ENCODE measurements at places on chromosomes 5 and 9.
A peak's percentile ranks its signal among the peaks of the same experiment; 100 is the strongest.

- DNase-seq = no peak
Observed at GRCh38 chr5:65481171-65481581, 544 bp downstream of the ADAMTS6 start.

DNA sequence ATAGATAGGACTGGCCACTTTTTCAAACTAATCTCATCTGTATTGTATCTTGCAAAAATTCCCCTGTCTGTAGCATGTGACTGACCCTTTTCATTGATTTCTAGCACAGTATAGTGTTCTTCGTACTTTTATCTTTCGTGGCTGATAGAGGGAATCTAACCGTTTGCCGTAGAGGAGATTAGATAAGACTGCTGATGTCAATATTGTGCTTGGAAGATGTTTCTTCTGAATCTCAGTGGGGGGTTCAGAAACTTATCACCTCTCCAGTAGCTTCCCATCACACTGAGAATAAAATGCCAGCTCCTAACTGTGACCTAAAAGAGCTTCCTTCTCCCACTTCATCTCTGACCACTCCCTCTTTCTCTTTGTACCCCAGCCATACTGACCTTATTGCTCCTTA, 25.4 kb upstream of the ALDOB start:
- no peak for DNase-seq

DNA sequence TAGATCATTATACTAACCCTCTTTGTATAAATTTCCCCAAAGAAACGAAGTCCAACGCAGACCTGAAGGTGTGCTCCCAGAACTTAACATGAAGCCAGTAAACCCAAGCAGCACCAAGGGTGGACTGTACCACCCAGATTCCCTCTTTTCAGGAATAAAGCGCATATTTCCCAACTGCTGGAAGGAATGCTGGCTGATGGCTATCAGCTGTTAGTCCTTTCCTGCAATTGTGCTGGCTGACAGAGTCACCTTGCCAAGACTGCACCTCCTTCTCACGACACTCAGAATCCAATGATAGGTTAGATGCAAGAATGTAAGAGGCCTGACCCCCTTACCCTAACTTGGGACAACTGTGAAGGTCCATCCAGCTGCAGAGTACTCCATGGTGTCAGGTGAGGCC, 93.9 kb downstream of the MAPKAP1 start:
- DNase-seq = no peak

- DNase-seq = no peak
Observed at GRCh38 chr5:166340039-166340438, 1951.4 kb upstream of the WWC1 start.

GRCh38 chr5:73729329-73729728, 103.3 kb downstream of the ARHGEF28 start:
- DNase-seq = no peak

DNA sequence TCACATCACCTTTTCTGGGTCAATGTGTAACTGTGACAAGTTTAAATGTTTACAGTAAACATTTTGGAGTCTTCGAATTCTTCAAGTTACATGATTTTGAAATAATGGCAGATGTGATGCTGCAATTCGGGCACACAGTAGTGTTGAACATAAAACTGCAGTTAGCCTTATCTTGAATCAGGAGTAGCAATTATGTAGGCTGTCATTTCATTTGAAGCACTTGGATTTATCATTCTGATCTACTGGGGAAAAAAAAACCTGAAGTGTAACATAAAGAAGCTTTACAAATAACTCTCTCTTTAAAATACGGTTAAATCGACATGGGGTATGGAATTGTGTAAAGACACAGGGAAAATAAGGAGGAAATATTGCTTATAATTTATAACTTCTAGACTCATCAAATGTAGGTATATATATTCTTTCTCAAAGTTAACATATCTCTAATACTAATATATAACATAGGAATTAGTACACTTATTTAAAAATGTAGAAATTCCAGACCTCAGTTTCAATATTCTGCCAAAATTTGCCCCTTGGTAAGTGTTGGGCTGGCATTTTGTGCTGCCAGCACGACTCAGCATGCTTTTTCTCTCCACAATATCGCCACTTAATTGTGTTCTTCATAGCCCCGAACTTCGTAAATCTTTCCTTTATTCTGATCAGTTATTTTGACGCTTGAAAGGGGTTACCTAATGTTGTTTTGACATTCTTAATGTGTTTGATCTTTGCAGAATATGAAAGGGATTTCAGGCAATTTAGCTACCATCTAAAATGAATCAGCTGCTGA, 226.7 kb downstream of the PRR16 start:
- no peak for DNase-seq

DNA sequence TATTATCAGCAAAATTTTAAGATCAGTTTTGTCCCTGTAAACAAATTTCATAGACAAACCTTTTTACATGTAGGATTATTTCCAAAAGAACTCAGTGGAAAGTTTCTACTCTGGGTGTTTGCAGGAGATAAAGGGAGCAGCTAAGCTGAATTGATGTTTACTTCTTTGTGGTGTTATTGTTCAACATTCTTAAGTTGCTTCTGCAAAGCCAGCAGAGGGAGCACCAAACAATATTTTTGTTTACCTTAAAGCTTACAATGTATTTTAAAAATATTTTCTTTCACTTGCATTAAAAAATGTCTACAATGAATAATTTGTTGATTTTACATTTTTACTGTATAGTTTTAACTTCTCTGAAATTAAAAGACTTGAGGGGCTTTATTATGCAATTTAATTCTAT, 135.4 kb downstream of the ATG10 start:
- peak; percentile 17 for DNase-seq

- DNase-seq = no peak
Observed at GRCh38 chr5:163880302-163880701, 374.9 kb downstream of the MAT2B start.

- DNase-seq = no peak
Observed at GRCh38 chr5:52801329-52801728, 13.6 kb downstream of the ITGA1 start.

DNA sequence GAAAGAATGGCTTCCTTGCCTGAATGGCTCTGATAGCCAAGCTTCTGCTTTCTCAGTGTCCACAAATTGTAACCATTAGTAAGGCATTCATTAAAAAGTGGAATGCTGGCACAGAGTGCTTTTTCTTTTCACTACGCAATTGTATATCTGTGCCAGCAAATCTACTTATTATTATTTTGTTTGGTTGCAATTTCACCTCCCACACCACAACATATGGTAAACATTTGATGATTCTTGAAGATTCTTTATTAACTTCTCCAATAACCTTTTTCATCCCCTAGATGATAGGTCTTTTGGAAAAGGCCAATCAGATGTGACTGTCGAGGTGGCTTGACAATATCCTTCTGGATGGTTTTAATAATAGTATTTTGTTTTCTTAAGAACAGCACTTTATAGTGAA, 234.1 kb downstream of the TMEM38B start:
- DNase-seq = no peak

GRCh38 chr9:2307480-2307879, 292.3 kb downstream of the SMARCA2 start:
- no peak for DNase-seq

GRCh38 chr5:161299053-161299452, 247.5 kb downstream of the GABRB2 start:
- DNase-seq = no peak

DNA sequence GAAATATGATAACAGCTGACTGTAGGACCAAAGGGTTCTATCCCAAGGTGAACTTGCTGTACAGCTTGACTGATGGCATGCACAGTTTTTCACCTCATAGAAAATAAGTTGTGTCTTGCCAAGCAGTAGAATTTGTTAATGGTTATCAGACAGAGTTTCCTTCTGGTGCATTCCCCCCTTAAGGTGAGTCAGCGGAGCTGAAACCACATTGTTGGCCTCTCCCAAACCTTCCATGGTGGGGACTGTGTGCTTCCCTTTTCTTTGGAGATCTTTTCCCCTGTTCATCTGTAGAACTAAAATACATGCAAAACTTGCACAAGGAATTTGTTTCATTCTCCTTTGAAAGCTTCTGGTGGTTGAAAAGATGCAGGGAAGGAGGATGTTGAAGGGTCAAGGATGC, 179.8 kb downstream of the FGF1 start:
- DNase-seq = no peak

DNA sequence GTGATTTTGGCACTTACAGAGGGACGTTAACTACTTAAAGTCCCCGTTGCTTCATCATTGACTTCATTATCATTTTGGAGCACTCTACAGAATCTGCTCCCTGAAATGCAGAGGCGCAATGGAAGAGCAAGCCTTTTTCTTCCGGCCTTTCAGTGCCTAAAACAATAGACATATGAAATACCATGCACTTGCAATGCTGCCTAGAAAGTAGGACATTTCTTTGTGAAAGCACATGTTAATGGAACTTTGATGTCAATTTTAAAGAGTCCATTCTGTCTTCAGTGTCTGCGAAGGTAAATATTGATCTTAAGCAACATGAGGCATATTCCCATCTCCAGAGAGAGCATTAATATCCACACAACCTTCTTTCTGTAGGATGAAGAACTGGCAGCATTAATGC, 36.3 kb downstream of the ITGA2 start:
- no peak for DNase-seq

- no peak for DNase-seq
Observed at GRCh38 chr9:16561121-16561520, 309.3 kb downstream of the BNC2 start.

DNA sequence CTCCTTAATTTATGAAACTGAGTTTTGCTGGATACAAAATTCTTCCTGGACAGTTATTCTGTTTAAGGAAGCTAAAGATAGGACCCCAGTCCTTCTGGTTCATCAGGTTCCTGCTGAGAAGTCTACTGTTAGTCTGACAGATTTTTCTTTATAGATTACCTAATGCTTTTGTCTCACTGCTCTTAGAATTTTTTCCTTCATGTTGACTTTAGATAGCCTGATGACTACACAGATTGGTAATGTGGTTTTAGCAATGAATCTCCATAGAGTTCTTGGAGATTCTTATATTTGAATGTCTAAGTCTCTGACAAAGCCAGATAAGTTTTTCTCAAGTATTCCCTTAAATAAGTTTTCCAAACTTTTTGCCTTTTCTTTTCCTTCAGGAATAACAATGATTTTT, 419.7 kb downstream of the CDH10 start:
- no peak for DNase-seq

DNA sequence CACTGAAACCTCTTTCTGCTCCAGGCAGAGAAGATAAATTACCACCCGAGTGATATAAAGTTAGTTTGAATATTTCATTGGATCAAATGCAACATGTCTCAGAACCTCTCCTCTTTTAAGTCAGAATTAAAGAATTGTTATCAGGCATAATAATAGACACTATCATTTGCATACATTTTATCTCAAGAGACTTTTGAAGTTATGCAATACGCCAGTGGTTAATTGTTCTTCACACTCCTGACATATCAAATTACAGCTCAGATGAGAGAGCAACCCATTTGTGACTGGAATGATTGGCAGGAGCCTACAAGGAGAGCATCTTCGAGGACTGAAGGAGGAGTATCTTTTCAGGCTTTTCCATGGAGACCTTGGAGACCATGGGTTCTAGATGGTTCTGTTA, 452.2 kb downstream of the KDM4C start:
- no peak for DNase-seq

DNA sequence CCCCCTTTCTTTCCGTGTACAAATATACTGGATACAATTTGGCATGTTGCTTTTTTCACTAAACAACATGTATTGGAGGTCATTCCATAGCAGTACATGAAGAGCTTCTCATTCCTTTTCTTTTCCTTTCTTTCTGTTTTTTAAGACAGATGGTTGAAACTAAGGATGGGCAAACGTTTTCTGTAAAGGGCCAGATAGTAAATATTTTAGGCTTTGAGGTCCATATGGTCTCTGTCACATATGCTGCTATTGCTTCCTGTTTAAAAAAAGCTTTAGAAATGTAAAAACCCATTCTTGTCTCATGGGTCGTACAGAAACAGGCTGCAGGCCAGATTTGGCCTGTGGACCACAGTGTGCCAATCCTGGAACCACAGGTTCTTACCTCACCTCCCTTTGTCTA, 160.1 kb downstream of the ACER2 start:
- no peak for DNase-seq

GRCh38 chr9:95383845-95384244, 66.3 kb upstream of the FANCC start:
- DNase-seq = no peak

- no peak for DNase-seq
Observed at GRCh38 chr5:5164163-5164562, 24.0 kb downstream of the ADAMTS16 start.

DNA sequence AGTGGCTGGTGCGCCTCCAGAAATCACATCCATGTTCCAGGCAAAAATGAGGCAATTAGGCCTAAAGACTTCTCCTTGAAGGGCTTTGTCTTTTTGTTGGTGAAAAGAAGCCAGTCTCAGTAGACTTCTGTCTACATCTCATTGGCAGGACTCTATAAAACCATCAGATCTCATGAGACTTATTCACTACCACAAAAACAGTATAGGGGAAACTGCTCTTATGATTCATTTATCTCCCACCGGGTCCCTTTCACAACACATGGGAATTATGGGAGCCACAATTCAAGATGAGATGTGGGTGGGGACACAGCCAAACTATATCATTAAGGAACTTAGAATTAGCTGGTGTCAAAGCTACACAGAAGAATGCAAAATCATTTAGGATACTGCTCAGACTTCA, 77.7 kb upstream of the SNX2 start:
- DNase-seq = no peak

GRCh38 chr5:178785999-178786398, 55.5 kb upstream of the ZNF354A start:
- no peak for DNase-seq

GRCh38 chr5:95298651-95299050, 13.8 kb upstream of the MCTP1 start:
- no peak for DNase-seq

GRCh38 chr5:56309262-56309826, 76.2 kb upstream of the ANKRD55 start:
- no peak for DNase-seq

DNA sequence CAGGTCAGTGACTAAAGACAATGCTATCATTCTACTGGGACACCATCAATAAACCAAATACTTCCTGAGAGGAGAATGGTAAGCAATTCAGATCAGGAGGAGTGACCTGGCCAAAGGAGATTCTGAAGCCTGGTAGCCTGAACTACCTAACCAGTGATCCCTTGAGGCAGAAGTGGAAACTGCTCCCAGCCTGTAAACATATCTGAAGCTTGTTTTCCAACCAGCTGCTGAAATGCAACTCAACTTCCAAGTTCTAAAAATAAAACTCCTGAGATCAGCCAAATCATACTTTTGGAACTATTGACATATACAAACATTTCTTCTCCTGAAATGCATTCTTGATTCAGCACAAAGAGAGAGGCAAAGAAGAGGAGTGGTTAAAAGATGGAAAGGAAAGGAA, 204.1 kb downstream of the EBF1 start:
- no peak for DNase-seq

- no peak for DNase-seq
Observed at GRCh38 chr9:119761812-119762211, 392.6 kb upstream of the BRINP1 start.

DNA sequence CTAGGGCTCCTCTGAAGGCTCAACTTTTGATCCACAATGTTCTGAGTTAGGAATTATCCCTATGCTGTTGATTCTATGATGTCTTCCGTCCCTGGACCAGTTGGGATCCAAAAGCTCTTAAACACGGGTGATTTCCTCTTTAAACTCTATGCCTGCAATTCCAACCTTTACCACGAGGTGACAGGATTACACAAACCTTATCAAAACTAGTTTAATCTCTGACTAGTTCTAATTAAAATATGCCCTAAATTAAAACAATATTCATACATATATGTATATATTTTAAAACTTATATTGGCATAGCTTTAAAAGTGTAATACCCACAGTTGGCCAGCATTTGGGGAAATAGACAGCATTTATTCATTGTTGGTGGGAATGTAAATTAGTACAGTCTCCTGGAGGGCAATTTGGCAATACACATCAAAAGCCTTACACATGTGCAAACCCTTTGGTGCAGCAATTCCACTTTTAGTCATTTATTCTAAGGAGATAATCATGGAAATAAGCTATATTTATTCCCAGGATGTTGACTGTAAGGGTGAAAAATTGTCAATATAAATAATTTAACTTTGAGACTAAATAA, 51.6 kb upstream of the PHYKPL start:
- no peak for DNase-seq

All from LoVo (cell line).